ENCODE measurements at places on chromosomes 6 and 20.

DNA sequence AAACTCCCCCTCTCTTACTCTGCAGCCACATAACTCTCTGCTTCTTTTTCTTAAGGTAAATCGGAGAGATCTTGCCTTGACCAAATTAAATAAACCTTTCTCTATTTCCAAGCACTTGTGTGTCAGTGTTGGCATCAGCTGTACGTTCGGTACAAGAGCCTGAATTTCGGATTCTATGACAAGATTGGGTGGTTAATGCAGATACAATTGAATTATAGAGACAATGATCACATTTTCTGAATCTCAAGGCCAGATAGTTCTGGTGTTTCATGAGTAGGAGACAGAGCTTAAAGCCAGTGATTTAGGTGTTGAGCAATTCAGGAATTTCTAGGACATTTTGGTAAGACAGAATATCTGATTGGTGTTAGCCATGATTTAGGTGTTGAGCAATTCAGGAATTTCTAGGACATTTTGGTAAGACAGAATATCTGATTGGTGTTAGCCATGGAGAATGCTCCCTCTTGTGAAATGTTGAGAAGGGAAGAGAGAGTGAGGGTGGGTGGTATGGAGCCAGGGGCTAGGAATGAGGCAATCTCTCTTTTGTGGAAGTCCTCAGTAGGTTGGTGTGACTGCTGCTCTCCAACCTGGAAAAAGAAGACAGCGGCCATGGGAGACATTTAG is 5.1 kb downstream of the SPINT3 start:
- DNase-seq, result no peak

GRCh38 chr6:141539617-141540016 is 593.1 kb upstream of the GJE1 start:
- no peak for DNase-seq

- no peak for DNase-seq
These were observed 12.3 kb upstream of the CST7 start for GRCh38 chr20:24936526-24937407.

DNA sequence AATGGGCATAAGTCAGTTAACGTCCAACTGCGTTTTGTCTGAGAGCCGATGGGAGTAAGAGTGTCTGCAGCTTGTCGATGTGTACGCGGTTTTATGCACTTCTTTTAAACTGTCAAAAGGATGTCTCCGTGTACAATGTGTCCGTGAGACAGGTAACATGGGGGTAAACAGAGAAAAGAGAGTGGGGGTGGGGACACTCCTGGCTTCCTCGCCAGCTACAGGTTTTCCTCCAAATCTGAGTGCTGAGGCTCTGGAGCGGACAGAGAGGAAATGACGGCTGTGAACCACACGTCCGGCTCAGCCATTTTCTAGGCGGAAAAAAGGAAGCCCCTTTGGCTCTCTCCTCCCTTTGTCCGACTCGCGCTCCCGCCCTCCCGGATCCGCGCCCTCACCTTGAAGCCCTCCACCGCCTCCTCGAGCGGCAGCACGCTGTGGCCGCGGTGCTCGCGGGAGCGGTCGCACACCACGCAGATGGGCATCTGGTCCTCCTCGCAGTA is 916 bp downstream of the TRIM27 start:
- no peak for DNase-seq

- no peak for DNase-seq
These were observed at the start of gene C6orf15 for GRCh38 chr6:31112478-31112877. C6orf15 (minus strand) TSS chr6:31112575; CDS start chr6:31112555, 20 bp downstream.

DNA sequence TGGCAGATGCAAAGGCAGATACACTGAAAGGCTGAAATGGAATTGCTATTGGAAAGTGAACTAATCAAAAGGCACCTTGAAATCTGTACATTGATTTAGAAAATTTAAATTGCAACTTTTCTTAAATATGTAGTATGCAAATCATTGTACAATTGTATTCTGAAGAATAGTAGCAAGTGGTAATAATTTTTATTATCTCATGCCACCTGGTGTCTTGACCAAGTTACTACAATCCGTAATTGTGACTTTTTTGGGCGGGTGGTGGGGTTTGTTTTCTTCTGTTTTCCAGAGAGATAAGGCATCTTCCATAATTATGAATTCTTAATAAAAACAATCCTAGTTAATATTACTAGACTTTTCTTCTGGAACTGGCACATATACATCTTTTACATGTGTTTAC is 12.5 kb upstream of the BCKDHB start:
- no peak for DNase-seq

- no peak for DNase-seq
These were observed 143.0 kb downstream of the ERMARD start for GRCh38 chr6:169894377-169894960.

DNA sequence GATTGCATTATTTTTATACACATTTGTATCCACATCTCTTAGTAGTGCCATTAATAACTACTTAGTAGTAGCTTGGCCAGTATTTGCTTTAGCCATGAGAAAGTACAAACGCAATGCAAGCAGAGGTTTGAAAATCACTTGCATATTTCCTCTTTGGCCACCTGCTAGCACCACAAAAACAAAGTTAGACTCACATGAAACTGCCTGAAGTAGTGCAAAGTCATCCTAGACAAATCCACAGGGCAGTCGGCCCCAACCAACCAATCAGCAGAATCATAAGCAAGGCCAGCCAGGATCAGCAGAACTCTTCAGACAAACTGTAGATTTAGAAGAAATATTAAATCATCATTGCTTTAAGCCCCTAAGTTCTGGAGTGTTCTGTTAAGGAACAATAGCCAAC is 135.2 kb upstream of the VGLL2 start:
- DNase-seq, result no peak

GRCh38 chr20:47727909-47728361 is 57.3 kb downstream of the SULF2 start:
- no peak for DNase-seq

DNA sequence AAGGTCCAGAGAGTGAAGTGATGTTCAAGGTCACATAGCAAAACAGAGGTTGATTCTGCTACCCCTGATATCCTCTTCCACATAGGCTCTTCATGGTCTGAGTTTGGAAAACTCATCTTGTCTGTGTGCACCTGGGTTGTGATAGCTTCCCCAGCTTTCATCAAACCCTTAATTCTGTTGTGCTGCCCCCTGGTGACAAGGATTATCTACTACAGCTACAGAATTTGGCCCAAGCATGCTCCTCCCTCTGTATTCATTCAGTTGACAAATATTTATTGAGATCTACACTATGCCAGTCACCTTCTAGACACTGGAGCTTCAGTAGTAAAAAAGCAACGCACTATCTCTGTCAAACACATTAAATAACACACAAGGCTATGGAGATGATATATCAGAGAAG is 50.4 kb downstream of the SMPDL3A start:
- DNase-seq, result peak; percentile 5

- DNase-seq, result no peak
These were observed 77.0 kb downstream of the FOXA2 start for GRCh38 chr20:22507240-22507961.

DNA sequence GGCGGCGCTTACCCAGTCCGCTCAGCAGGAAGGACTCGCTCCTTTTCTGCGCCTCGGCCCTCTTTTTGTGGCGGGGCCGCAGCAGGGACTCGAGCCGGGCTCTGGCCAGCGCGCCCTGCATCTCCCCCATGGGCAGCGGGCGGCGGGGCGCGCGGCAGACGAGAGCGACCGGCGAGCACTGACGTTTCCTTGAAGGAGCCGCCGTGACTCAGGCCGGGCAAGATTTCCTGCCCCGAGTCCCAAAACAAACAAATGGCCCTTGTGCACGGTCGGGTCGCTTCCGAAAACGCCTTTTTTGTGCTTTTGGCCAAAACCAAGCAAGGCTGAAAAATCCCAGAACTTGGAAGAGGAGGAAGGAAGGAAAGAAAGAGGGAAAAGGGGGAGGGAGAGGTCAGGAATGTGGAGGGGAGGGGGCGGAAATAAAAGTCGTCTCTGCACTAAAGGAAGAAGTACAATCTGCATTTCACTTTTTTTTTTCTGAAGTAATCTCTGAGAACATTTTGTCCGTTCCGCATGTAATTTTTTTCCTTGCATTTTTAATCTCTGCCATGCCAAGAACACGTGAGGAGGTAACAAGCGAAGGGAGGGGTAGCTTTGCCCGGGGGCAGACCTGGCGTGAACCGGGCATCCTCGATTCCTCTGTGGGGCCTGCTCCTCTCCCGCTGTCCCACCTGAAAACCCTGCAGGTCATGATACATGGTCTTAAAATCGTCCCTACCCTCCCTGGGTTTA is 123.3 kb upstream of the SLC2A12 start:
- peak; percentile 15 for DNase-seq

DNA sequence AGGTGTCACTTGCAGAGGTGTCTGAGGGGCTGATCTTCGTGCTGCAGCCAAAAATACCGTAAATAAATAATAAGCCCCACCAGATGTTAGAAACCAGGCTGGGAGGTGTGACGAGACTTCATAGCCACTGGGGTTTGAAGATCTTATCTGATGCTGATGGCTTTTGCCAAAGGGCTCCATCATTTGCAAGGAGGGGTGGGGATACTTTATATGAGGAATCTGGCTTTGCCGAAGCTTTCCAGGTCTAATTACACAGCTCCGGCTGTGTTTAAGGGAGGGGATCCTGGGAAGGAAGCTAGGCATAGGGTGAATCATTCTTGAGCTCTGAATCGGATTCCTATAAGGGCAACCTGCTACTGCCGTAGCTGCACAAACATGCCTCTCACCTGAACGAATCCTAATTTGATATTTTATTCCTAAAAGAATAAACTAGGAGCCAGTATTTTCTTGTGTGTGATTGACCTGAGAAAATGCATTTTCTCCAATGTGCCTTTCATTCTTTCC is 249.6 kb downstream of the SOD2 start:
- DNase-seq, result no peak

- no peak for DNase-seq
These were observed 63.5 kb downstream of the HMGN3 start for GRCh38 chr6:79170959-79171358.

- DNase-seq, result no peak
These were observed 52.9 kb downstream of the EPHA7 start for GRCh38 chr6:93366506-93366905.

DNA sequence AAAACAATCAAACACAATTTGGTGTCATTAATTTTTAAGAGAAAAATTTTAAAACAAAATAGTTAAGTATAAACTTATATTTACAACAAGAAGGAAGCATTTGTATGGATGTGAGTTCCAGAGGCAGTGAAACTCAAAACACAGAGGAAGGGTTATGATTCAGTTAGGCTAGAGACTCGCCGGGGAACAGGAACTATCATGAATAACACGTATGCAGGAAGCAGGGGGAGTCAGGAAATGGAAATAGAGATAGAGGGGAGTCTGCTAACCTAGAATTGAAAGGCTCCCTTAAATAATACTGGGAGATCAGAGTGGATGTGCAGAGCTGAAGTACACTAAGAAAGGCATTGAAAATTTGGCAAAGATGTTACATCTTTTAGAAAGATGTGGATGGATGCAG is 14.2 kb upstream of the HLA-DRB1 start:
- no peak for DNase-seq

DNA sequence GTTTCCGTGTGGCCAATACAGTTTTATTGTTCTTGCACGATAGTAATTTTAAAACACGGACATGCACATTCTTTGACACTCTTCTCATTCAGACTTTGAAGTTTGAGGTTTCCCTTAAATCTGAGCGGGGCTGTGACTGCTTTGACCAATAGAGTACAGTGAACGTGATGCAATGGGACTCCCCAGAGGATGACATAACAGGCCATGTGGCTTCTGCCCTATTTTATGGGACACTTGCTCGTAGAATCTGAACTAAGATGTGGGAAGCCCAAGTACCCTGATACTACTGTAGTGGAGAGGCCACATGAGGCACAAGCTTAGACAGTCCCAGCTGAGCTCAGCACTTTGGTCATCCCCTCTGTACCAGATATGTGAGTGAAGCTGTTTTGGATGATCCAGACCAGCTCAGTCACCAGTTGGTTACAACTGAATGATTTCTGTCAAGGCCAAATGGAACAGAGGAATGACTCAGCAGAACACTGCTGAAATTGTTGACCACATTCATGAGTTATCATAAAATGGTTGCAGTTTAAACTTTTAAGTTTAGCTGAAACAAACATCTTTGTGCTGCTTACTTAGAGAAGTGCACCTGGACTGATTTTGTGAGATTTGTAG is 279.4 kb downstream of the RFPL4B start:
- DNase-seq, result no peak

- DNase-seq, result no peak
These were observed 87.7 kb downstream of the CEBPB start for GRCh38 chr20:50278377-50278683.

DNA sequence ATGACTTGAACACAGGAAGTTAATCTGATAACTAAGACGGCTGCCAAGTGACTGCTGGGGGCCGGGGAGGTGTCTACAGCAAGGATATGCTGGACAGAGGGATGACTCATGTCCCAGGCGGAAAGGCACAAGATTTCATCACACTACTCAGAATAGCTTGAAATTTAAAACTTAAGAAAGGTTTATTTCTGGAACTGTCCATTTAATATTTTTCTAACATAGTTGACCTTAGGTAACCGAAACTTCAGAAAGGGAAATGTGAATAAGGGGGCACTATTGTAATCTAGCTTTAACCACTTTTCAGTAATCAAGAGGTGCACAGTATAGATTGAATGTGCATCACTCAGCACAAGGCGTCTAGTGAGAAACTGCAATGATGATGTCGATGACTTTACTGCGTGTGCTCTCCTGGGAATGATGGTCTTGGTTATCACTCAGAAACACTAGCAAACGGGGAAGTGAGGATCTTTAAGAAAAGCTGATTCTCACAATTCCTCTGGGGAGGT is 171.5 kb downstream of the QKI start:
- no peak for DNase-seq

GRCh38 chr20:47711046-47711752 is 74.1 kb downstream of the SULF2 start:
- DNase-seq, result no peak

DNA sequence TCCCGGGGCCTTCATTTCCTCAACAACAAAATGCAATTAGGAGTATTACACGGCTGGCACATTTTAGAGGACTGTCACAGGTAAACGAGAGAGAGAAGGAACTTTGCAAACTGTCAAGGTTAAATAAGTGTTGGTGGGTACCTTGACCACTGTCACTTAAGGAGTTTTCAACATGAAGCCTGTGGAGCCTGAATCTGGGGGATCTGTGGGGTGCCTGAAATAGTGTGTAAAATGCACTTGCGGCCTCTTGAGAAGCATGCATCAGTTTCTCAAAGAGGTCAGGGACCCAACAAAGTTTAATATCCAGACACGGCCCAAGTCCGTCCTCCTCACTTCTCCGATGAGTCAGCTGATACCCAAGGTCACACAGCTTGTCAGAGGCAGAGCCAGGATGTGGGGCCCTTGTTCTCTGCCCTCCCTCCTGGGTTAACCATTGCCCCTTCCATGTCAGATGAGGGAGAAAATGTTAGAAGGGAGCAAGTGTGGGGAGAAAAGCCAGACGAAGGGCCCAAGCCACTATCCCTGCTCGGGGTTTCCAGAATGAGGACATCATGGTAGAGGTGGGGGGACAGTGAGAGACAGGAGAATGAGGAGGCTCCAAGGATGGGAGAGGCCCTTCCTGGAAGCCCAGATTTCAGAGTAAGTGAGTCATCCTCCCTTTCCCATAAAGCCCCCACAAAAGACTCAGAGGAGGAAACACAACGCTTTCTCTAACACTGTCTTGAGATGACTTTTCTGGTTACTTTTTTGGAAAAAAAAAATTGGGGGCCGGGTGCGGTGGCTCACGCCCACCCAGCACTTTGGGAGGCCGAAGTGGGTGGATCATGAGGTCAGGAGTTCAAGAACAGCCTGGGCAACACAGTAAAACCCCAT is 42.2 kb downstream of the C6orf132 start:
- DNase-seq, result no peak
